ENCODE measurements at places on chromosomes 5 and 9. TPM values are rescaled to one million over a fixed set of nuclear protein-coding genes. Genes with fewer than 3 reads are reported as not detected.

DNA sequence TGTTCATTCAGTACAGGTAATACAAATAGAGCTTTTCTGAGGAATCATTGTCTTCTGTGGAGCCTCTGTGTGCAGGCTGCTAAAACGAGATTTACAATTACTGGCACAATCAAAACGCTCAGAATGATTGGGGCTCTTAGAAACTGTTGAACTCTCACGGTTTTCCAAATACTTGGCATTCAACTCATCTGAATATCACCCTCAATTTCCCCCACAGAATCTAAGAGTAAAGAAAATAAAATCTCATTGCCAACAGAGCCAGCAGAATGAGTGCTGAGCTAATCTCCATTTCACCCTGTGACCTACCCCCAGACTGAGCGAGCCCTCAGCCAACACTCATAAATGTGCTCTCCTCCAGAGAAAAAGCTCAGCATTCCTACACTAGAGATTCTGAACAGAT lies 35.3 kb upstream of the TMED7 start:
- DNase-seq: no peak

DNA sequence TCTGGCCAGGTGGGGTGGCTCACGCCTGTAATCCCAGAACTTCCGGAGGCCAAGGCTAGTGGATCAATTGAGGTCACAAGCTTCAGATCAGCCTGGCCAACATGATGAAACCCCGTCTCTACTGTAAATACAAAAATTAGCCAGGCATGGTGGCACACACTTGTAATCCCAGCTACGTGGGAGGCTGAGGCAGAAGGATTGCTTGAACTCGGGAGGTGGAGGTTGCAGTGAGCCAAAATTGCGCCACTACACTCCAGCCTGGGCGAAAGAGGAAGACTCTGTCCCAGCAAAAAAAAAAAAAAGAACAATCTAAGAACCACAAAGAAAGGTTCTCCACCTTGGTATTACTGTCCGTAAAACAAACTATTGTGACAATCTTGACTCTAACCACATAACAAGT lies 9.7 kb downstream of the MYO10 start:
- DNase-seq: no peak

DNA sequence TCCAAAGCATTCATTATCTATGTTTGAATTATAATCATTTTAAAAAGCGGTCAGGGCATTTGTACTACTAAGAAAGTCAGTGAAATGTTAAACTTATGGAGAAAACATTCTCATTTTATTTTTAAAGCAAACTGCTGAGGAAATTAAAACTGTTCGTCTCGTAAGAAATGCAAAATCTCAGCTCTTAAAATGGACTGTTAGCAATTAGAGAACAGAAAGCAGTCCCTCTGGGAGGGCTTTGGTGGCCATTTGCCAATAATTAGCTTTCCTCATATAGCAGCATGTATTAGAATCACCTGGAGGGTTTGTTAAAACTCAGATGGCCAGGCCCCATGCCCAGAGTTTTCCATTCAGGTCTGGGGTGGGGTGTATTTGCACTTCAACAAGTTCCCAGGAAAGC lies 120.7 kb upstream of the RASEF start:
- DNase-seq: no peak

- no peak for DNase-seq
Measured at GRCh38 chr9:16832101-16832500, 38.4 kb downstream of the BNC2 start.

DNA sequence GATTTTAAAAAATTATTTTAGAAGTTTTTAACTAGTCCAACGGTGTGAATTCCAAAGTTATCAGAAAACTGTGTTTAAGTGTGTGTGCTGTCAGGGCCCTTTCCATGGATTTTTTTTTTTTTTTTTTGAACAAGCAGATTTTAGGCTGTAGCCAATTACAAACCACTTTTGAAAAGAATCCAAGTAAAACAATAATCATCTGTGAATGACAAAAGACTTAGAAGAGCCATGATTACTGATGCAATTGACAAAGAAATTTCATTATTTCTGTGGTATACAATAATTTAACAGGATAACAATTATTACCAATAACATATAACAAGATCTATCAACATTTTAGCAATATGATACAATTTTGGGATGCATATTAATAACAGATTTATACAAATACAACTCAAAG lies 16.2 kb upstream of the PAIP1 start:
- no peak for DNase-seq

GRCh38 chr9:133729617-133730281 lies 8.4 kb downstream of the SARDH start:
- DNase-seq: peak; percentile 51

DNA sequence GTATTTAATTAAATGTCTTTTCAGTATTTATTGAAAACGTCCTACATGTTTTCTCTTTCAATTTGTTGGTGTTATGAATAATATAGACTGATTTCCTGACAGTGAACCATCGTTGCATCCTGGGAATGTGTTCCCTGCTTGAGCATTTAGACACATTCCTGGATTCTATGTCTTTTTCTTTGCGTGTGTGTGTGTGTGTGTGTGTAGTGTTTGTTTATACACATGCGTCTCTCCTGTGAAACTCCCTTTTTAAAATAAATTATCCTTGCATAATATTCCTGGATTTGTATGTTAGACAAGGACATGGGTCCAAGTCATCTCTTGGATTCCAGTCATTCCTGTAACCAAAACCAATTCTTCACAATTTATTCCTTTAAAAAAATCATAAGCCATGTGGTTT lies 153.4 kb downstream of the HSPA4 start:
- DNase-seq: no peak

GRCh38 chr9:116868201-116868600 lies 181.1 kb downstream of the TRIM32 start:
- DNase-seq: no peak

DNA sequence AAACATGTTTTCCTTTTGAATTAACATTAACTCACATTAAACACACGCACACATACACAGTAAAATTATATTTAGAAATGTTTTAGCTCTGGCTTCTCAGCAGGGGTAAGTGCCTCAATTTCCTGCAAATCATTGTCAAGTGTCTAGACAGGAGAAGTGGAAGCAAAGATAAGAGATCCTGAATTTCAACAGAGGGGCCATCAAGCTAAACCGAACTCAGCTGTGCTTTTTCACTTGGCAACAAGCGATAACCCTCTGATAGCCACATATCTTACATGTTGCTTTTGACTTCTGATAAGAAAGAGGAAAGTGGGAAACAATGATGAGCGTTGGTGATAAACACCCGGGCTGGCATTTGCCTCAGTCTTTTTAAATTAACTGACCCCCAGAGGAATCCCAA lies 79.7 kb upstream of the SPDL1 start:
- DNase-seq: no peak

- DNase-seq: no peak
Measured at GRCh38 chr5:103600086-103600485, 37.5 kb upstream of the NUDT12 start.

DNA sequence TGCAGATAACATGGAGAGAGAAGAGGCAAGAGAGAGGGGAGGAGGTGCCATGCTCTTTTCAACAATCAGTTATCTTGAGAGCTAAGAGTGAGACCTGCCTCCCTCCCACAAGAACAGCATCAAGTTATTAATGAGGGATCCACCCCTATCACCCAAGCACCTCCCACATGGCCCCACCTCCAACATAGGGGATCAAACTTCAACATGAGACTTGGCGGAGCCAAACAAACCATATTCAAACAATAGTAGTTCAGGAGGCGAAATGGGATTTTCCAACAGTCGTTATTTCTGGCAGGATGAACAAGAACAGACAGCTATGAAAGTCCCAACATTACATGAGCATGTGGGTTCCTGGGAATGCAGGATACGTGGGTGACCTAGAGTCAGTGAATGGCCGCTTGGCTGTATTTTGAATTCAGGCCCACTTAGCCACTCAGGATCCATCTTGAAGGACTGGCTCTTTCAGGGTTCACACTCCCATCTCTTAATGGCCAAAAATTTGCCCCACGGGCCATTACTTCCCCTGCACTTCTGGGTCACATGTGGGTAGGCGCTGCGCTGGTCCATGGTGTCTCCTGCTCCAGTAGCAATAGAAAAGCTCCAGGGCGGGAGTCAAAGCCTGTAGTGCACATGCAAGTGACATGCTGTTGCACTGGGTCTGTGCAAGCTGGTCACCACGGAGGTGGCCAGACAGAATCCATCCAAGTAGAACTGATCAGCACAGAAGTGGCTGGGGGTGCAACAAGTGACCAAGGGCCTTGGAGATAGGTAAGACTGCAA lies 7.1 kb upstream of the FAF2 start:
- DNase-seq: no peak

- DNase-seq: no peak
Measured at GRCh38 chr5:151675611-151676313, 11.0 kb downstream of the SPARC start.

DNA sequence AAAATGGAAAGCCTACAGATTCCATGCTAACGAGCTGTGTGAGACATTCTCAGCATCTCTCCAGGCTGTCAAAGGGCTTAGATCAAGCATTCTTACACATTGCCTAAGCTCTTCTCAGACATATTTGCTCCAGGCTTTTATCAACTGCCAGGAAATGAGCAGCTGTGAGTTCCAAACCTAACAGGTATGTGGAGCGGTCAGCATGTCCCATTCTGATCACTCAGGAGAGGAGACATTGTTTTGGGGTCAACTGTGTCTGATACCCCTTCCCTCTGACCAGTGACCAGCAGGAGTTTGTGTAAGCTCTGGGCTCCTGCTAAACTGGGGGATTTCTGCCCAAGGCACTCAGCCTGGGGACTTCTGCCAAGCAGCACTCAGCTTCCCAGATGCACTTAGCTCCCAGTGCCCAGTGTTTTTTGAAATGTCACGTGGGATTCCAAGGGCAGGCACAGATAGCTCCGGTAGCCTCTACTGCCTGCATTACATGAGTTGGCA lies 229.1 kb downstream of the SEC61B start:
- DNase-seq: no peak

DNA sequence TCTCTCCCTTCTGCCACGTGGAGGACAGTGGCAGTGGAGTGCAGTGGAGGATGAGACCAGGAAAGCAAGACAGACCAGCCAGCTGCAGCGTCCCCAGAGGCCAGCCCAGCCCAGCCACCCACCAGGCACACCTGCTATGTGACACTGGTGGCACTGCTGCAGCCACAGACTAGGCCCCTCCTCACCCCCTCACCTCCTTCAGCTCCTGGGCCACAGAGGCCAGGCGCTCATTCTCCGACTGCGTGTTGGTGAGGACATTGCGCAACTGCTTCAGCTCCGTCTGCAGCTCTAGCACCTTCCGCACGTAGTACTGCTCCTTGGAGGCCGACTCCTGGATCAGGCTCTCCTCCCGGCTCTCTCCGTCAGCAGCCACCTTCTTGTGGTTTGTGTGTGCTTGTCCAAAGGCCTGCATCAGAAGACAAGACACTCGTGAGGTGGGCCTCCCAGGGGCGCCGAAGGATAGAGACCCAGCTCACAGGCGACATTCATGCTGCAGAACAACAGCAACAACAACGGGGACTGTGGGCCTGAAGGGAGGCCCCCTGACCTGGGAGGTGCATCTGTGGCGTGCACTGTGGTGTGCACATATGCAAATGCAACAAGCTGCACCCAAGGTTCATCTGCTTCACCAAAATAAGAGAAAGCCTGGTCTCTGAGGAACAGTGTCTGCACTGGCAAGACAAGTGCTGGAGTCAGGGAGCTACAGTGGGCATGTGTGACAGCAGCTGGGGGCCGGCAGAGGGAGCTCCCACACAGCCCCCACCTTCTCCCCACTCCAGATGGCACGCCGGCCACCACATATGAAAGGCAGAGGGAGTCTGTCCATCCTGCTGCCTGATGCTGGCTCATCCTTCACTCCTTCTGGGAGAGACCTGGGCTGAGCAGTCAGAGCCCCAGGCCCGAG lies 35.5 kb downstream of the BICD2 start:
- peak; percentile 74 for DNase-seq

DNA sequence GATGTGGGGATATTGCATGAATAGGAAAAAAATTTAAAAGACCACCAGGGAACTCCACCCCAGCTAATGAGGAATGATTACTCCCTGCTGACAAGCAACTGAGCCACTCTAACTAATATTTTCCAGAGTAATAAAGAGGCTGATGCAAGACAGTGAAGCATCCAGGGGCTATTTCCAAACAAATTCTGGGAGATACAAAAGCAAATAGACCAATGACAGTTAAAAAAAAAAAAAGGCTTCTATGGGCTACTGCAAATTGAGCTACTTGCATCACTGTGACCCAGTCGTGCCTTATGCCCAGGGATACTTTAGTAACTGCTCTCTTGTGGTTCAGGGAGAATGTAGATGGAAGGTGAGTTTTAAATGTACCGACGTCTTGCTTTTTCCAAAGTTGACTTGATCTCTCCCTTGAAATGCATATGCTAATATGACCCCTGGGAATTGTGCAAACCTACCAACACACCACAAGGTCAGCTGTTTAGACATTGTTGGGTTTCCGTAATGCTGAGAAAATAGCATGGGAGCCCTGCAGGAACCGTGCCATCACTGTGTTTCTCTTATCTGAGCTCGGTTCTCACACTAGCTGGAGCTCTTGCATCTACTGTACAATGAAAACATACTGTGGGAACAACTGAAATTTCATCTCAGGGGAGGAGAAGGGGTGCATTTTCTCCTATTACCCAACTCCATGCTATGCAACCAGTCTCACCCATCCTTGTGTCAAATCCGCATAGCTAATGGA lies 250.6 kb upstream of the MAP3K1 start:
- DNase-seq: no peak

- no peak for DNase-seq
Measured at GRCh38 chr5:72451741-72452505, 55.3 kb downstream of the ZNF366 start.

GRCh38 chr5:160966921-160967320 lies 114.9 kb upstream of the ATP10B start:
- no peak for DNase-seq

GRCh38 chr5:92633875-92634487 lies 947.0 kb downstream of the NR2F1-AS1 start:
- no peak for DNase-seq

OMD gene
- 6.5 TPM for total RNA-seq

RECK gene
- total RNA-seq: 20.1 TPM

ABO gene
- total RNA-seq: 16.8 TPM

PCDHA4 gene
- total RNA-seq: 1.1 TPM

GAPT gene
- total RNA-seq: 5.2 TPM

IFNA8 gene
- total RNA-seq: not detected

ZDHHC21 gene
- 20.7 TPM for total RNA-seq

CFAP77 gene
- total RNA-seq: not detected

MOCS2 gene
- total RNA-seq: 33.0 TPM

AK8 gene
- 0.55 TPM for total RNA-seq

BTNL9 gene
- total RNA-seq: 99.8 TPM

FOXD4 gene
- total RNA-seq: 0.75 TPM

CATSPER3 gene
- 0.87 TPM for total RNA-seq

FCN2 gene
- total RNA-seq: not detected

Data from upper lobe of right lung (tissue), 1 donor.